ENCODE measurements at places on chromosomes 5 and 9.

- DNase-seq: no peak
Measured at GRCh38 chr9:84514421-84514820, 155.1 kb upstream of the NTRK2 start.

DNA sequence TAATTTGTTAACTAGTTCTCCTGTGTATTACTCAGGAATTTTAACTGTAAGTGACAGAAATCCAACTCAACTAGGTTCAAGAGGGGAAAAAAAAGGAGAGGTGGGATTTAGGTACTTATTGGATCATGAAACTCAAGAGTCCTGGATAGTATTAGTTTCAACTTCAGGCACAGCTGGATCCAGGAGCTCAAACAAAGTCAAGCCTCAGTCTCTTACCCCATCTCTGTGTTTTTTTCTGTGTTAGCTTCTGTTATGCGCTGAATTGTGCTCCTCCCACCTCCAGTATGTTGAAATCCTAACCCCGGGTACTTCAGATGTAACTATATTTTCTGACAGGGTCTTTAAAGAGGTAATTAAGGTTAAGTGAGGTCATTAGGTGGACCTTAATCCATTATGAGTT lies 53.5 kb downstream of the SMIM23 start:
- no peak for DNase-seq

GRCh38 chr9:130010151-130010988 lies 32.6 kb downstream of the FNBP1 start:
- DNase-seq: no peak

- DNase-seq: no peak
Measured at GRCh38 chr5:172496671-172497371, 42.5 kb upstream of the SH3PXD2B start.

- no peak for DNase-seq
Measured at GRCh38 chr9:78552802-78553201, 255.9 kb downstream of the PSAT1 start.

GRCh38 chr9:113536483-113537228 lies 73.1 kb downstream of the RGS3 start:
- DNase-seq: no peak

DNA sequence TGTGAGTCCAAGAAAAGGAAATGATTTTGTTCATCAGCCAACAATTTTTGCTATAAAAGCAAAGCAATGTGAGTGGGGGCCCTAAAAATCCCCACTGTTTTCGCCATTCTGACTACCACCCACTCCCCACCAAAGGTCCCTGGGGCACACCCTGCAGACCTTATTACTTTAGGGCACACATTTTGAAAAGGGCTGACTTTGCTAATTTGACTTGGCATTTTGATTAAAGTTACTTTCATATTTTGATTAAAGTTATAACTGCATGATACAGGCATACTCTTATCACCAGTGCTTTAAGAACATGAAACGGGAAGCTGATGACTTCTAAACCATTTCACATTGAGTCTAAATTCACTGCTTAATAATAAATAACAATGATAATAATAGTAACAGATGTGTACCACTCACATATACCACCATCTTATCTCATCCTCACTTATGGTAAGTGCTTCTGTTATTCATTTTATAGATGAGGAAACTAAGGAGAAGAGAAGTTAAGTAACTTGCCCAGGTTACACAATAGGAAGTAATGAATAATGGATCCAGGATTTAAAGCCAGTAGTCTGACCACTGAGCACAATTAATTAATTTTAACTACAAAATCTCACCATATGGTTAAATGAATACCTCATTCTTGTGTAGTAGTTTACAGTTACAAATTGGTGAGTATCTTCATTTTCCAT lies 25.4 kb upstream of the NR3C1 start:
- no peak for DNase-seq

GRCh38 chr9:126377536-126377935 lies 50.9 kb downstream of the MVB12B start:
- no peak for DNase-seq

DNA sequence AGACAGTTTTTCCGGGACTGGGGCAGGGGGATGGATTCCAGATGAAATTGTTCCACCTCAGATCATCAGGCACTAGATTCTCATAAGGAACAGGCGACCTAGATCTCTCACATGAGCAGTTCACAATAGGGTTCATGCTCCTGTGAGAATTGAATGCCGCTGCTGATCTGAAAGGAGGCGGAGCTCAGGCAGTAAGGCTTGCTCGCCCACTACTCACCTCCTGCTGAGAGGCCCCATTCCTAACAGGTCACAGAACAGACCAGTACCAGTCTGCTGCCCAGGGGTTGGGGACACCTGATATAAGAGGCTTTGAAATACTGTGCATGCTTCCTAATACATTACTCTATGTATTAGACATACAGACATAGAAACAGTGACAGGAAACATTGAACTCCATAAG lies 41.1 kb downstream of the PTPRD start:
- DNase-seq: no peak

DNA sequence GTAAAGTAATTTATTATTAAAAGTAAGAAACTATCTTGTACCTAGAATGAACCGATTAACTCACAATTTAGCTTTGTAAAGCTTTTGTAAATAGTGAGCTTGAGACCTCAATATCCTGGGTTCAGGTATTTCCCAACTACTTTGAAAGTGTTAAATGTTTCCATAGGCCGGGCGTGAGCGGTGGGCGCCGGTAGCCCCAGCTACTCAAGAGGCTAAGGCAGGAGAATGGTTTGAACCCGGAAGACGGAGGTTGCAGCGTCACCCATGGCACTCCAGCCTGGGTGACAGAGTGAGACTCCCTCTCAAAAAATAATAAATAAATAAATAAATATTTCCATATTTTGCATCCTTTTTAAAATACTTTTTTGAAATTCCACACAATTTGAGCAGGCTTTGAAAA lies 1.5 kb upstream of the ANKH start:
- no peak for DNase-seq
